ENCODE measurements at places on chromosomes 6 and 20.

DNA sequence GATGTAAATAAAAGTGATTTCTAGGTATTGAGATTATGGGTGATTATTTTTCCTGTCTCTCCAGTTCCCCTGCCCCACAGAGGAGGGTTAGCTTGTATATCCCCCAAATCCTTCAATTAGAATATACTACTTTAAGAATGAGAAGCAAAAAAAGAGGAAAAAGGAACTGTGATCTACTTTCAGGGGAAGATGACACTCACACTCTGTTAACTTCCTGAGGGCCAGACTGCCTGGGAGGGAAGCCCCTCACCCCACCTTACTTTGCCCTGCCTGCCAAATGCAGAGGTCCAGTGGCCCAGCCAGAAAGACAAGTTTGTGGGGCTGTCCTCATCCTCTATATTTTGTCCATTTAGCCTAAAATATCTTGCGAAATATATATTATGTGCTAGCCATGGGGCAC is 9.2 kb upstream of the LY86 start:
- DNase-seq = no peak

GRCh38 chr20:62751551-62752150 is 43.0 kb downstream of the NTSR1 start:
- DNase-seq = no peak

DNA sequence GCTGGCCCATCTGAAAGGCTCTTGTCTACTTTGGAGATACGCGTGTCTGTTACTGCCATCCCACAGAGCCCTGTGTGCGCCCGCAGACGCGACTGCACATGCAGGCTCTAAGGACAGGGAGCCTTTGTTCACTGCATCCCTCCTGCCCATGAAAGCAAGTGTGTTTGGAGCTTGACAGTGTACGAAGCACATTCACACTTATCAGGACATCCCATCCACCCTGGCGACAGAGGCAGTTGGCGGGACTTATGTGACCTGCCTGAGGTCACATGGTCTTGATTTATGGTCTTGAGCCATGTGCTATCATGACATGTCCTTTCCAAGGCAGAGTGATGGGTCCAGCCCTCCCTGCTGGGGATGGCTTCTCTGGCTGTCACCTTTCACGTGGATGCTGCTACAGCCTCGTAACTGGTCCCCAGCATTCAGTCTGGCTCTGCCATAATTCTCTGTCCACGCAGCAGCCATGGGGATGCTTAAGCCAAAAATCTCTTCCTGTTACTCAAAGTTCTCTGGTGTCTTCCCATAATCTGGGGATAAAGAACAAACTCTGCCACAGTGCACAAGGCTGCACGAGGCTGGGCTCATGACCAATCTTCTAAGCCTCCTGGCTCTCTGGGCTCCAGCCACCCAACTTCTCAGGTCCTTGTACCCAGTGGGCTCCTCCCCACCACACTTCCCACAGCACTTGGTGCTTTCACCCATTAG is 36.3 kb upstream of the FAM83D start:
- peak; percentile 34 for DNase-seq

GRCh38 chr6:130148181-130148580 is 74.6 kb downstream of the SAMD3 start:
- no peak for DNase-seq

GRCh38 chr6:32472781-32473375 is 33.2 kb downstream of the HLA-DRA start:
- no peak for DNase-seq

GRCh38 chr6:152671171-152671570 is 26.5 kb upstream of the MYCT1 start:
- DNase-seq = no peak

- no peak for DNase-seq
Observed at GRCh38 chr6:4164117-4164442, 28.7 kb upstream of the ECI2 start.

DNA sequence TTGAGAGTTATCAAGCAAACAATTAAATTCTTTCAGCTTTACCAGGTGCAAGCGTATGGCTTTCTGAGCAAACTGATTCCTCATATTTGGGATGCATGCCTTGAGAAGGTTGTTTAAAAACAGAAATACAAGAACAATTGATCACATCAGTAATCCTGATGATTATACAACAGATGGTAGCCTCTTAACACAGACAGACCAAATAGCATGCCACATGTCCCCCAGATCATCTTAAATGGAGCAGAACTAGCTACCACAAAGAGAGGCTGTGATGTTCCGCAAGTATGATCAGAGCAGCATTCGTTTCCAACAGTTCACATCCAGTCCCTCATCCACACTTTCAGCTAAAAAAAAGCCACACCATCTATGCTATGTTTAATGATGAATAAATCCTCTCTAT is 246.2 kb upstream of the NRSN1 start:
- DNase-seq = no peak

- no peak for DNase-seq
Observed at GRCh38 chr6:145214570-145214969, 520.8 kb downstream of the EPM2A start.

- DNase-seq = no peak
Observed at GRCh38 chr20:63473555-63474449, 1.3 kb upstream of the KCNQ2 start.

DNA sequence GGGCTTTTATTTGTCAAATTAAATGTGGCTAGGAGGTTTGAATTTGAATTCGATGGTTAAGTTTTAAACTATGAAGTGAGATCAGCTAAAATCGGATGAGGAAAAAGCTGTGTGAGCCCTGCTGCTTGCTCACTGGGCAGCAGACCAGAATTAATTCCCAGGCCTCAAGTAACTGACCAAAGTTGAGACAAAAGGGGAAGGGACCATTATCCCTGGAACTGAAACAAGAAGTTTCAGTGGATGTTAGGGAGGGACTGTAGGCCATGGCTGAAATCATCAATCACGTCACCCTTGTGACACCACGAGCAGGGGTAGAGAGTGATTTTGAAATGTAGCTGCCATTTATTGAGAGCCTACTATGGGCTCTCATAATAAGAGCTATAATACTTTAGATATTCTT is 7.0 kb upstream of the PRSS35 start:
- DNase-seq = no peak

DNA sequence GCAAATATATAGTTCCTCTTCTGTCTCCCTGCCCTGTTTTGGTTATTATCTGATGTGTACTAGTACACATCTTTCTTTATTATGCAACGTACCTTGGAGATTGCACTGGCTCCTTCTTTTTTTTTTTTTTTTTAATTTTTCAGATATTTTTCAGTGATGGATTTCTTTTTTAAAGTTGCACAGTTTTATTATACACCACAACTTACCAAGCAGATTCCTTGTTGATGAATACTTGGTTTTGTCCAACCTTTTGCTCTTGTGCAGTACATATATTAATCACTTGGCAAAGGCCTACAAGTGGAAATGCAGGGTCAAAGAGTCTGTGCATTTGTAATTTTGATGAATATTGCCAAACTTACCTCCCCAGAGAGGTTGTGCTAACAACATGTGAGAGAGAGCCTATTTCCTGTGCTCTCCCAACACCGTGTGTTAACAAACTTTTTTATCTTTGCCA is 50.1 kb upstream of the RNF24 start:
- no peak for DNase-seq

- DNase-seq = no peak
Observed at GRCh38 chr6:24924580-24925356, 11.0 kb downstream of the RIPOR2 start.

DNA sequence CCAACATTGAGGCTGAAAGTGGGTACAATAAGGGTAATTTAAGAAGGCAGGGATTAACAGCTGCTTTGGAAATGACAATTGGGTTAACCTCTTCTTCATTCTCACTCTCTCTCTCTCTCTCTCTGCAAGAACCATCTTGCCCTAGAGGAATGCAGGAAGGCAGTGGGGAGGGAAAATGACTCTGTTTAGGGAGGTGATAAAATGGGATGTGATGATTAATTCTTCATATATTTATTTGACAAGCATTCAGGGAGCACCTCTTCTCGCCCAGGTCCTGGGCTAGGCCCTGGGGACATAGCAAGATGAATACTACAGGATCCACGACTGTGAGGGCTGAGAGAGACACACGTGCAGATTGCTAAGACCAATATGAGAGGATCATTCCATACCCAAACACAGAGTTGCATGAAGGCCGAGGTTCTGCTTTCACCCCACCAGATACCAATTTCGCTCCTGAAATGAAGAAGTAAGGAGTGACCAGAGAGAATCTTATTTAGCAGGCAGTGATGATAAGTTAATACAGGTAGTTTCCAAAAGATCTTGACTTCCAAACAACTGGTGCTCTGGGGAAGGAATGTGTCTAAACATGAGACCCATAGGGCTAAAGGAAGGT is 13.3 kb upstream of the PTPN1 start:
- DNase-seq = no peak

DNA sequence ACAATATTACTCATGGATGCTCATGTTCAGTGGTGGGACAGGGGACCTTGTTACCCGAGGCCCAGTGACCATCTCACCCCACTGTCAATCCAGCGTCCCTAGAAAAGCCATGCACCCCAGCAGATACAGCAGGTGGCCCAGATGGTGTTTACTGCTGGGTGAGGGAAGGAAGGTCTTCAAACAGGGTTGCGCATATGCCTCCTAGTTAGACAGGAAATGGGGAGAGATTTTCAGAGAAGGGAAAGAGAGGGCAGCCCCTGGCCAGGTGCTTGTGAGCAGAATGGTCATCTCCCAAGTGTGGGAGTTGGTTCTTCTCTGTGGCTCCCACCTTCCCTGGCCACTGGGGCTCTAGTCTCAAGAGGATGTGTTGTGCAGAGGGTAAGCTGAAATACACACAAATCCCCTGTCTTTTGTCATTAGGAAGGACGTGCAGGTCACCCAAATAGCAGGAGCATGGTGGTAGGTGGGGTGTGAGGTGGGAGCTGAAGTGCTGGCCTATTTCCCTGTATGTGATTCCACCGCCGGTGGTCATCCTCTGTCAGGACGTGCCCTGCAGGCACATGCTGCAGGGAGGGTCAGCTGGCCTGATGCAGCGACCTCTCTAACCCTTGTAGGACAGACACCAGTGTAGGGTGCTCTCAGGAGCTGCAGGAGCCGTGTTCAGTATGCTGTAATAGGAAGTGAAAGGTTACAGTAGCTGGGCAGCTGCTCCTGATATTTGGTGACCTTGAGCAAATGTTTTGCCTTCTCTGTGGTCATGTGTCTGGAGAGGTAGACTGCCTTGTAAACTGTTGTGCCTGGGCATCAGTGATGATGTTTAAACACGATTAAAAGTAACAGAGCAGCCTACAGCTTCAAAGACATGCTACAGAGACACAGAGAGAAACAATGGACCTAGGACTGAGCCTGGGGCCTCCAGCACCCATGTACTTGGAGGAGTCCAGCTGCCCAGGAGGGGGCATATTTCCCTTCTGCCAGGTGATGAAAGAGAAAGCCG is 3.2 kb upstream of the CST3 start:
- no peak for DNase-seq

DNA sequence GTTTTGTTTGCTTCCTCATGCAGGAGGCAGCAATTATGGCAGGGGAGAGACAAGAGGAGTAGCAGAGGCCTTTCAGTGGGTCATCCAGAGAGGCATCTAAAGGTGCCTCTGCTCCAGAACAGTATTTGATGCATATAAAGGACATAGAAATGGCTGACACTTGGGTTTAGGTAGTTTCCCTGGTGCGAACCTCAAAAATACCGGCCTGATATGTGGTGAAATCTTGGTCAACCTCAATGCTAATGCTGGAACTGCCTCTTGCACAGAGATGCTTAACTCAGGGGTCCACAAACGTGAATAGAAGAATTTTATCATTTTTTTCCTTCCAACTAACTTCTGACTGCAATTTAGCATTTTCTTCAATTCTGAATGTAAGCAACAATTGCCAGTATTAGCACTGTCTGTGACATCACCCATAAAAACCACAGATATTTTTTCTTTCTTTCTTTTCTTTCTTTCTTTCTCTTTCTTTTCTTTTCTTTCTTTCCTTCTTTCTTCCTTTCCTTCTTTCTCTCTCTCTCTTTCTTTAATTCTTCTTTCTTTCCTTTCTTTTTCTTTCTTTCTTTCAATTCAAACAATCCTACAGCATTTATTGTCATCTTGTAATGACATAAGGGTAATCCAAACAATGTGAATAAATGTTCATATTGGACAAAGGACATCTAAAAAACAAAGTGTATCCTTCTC is 180.0 kb upstream of the UST start:
- DNase-seq = no peak

DNA sequence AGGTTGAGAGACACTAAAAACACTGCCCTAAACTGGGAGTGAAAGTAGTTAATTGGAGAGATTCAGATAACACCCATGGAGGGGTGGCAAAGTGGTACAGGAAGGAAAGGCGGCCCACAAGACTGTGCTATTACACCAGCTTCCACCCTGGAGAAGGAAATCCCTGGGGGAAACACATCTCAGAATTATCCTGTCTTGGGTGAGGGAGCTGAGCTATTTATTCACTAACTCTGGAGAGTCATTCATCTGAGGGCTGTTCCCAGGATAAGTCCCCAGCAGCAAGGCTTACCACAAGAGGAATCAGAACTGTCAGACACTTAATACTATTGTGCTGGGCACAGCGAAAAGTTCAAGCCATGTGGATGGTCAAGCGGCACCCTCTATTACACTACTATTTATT is 9.9 kb downstream of the TBCC start:
- peak; percentile 21 for DNase-seq

DNA sequence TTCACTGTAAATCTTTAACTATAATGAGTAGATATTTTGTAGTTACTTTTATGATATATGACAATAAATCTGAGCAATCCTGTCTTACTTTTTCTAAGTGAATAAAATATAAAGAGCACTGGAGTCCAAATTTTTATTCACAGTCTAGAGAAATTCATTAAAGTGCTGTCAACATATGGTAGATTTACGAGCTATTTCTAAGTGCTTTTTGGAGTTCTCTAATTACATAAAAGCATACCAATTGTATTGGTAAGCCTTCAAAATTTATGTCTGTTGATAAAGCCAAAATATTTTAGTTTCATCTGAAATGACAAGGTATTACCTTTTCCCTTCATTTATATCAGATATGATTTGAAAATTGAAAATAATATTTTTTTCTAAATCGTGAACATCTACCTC is 75.4 kb downstream of the MAN1A1 start:
- no peak for DNase-seq

GRCh38 chr6:80250391-80250997 is 144.0 kb downstream of the BCKDHB start:
- DNase-seq = no peak

- no peak for DNase-seq
Observed at GRCh38 chr6:2230659-2231277, 14.6 kb downstream of the GMDS start.

DNA sequence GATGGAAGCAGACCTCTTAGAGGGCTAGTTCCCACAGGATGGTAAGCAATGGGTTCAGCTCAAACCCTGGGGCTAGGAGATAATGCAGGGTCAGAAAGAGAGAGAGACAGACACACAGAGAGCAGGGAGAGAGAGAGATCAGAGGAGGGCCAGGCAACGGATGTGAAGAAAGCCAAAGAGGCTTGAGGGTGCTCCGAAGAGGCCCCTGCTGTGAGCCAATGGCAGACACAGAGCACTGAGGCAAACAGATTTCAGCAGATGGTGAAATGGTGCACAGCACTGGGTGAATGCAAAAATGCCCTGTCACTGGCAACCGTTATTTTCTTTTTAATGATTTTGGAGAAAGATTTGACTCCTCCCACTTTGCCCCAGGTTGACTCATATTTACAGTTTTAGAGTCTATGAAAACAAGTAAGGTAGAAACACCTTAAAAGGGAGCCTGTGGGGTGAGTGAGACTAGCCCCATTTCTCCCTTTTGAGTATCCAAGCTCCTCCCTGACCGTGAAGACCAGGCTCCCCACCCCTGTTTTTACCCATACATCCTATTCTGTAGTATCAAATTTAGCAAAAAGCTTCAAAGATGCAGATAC is 840 bp downstream of the DEFB132 start:
- DNase-seq = no peak

- DNase-seq = no peak
Observed at GRCh38 chr20:23116311-23117089, 30.4 kb upstream of the CD93 start.

- DNase-seq = no peak
Observed at GRCh38 chr20:37523012-37523391, 2.0 kb downstream of the NNAT start.

Data from foreskin melanocyte (primary cell).